Dermis microvascular lymphatic vessel endothelial cell (primary cell): ENCODE measurements at places on chromosomes 6 and 20. TPM values are rescaled to one million over a fixed set of nuclear protein-coding genes. Genes with fewer than 3 reads are reported as not detected.

Gene STMN3
- total RNA-seq = 0.38 and 0.51 TPM in 2 replicates

Gene CAGE1
- under 0.01 and 0.13 TPM in 2 replicates for total RNA-seq

Gene OLIG3
- total RNA-seq = not detected in 2 replicates

Gene CFAP206
- total RNA-seq = 0.13 TPM in 2 replicates

Gene SMOC2
- total RNA-seq = not detected in 2 replicates

Gene CPNE5
- 5.0 and 6.7 TPM in 2 replicates for total RNA-seq

Gene NOTCH4
- total RNA-seq = 11.9 and 13.3 TPM in 2 replicates

Gene PPP1R3D
- 5.5 and 8.3 TPM in 2 replicates for total RNA-seq

Gene LZTS3
- 3.5 and 7.6 TPM in 2 replicates for total RNA-seq

Gene WDR46
- 57.0 and 66.6 TPM in 2 replicates for total RNA-seq

Gene NKX2-4
- total RNA-seq = not detected in 2 replicates

Gene APCDD1L
- total RNA-seq = not detected in 2 replicates

Gene SLC35F1
- total RNA-seq = under 0.01 TPM in 1 of 2 replicates, not detected in the other

Gene NOX3
- not detected in 2 replicates for total RNA-seq

Gene COL11A2
- total RNA-seq = under 0.01 and 0.38 TPM in 2 replicates
